Muscle of back (tissue), 13 donors: ENCODE measurements at places on chromosomes 16 and 17.

DNA sequence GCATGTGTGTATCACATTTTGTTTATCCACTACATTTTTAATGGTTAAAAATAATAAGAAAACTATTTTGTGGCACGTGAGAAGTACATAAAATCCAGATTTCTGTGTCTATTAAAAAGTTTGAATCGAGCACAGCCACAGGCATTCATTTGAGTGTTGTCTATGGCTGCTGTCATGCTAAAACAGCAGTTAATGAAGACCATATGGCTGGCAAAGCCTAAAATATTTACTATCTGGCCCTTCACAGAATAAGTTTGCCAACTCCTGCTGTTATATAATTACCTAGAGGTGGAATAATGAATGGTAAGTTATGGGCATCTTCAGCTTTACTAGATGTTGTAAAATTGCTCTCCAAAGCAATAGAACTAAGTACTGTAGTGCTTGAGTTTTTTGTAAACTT is 30.5 kb downstream of the TMEM98 start:
- no peak for DNase-seq

GRCh38 chr17:78658281-78658785 is 81.1 kb upstream of the DNAH17 start:
- peak; percentile 59 for DNase-seq

DNA sequence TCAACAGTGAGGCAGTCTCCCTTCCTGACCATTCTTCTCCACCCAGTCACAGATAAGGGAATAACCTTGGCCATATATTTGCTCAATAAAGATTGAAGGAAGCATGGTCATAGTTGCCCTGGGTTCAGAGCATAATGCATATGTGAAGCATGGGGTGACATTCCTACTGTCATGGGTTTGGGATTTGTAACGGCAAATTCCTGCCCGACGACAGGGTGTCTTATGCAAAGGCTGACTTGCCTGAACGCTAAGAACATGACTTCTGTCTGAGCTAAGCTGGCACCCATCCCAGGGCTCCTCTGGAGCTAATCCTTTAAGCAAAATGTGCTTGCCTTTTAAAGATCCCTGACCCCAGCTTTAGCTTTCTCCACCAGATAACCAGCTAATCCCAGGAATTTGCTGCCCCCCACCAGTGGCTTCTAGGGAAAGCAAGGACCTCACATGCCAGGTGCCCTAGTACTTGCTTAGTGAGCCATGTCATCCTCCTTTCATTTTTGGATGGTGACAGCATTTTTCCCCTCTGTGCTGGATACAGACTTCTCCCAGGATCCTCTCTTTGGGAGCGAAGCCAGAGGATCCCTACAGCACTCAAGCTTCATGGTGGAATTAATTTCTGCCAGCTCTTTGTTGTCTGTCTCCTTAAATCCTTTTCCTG is 11.7 kb downstream of the SLC7A6OS start:
- DNase-seq = peak; percentile 53

GRCh38 chr17:63700528-63701455 is 867 bp upstream of the LIMD2 start:
- peak; percentile 54 for DNase-seq

- no peak for DNase-seq
Measured at GRCh38 chr16:47865337-47865855, 290.4 kb downstream of the ABCC12 start.
